CD4-positive, alpha-beta T cell treated with Interleukin-4 for 1 hour (primary cell): ENCODE measurements at places on chromosomes 1 and 21.
A peak's percentile ranks its signal among the peaks of the same experiment; 100 is the strongest.

GRCh38 chr1:207276465-207276864 lies 45.0 kb upstream of the CD55 start:
- no peak for DNase-seq

DNA sequence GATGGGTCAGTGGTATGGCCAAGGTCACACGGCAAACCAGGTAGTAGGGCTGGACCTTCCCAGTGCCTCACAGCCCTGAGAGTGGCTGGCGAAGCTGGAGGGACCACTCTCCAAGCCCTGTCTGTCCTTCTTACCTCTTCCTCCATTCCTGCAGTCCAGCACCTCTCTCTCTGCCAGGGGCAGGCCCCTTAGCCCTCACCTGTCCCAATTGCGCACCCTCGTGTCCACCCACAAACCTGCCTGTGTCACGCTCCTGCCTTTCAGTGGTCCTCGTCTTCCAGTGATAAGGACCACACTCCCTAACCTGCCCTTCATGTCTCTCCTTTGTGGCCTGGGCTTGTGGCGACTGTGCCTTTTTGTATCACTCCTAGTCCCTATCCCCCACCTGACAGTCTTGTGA lies 3.4 kb downstream of the PODN start:
- no peak for DNase-seq

DNA sequence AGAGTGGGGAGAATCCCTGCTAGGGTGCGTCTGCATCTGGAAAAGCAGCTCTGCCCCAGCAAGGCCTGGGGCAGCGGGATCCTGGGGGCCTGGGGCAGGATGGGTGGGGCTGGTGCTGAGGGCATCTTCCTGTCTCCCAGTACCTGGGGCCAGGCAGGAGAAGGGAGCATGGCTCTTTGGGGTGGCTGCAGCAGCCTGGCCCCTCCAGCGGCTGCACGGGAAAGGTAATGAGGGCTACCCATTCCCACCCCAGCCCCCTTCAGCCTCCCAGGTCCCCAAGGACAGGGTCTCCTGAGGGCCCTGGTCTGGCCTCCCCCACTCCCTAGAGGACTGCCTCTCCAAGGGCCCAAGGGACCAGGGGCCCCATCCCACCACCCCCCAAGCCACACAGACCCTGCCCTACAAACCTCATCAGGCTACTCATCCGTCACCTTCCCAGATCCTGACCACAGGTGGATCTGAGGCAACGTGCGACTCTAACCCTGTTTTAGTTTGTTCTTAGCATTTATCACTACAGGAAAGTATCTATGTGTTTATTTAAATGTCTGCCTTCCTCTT lies 910 bp upstream of the ANKRD65 start:
- no peak for DNase-seq

- no peak for DNase-seq
Measured at GRCh38 chr1:24640288-24640687, 2.8 kb upstream of the SRRM1 start.

DNA sequence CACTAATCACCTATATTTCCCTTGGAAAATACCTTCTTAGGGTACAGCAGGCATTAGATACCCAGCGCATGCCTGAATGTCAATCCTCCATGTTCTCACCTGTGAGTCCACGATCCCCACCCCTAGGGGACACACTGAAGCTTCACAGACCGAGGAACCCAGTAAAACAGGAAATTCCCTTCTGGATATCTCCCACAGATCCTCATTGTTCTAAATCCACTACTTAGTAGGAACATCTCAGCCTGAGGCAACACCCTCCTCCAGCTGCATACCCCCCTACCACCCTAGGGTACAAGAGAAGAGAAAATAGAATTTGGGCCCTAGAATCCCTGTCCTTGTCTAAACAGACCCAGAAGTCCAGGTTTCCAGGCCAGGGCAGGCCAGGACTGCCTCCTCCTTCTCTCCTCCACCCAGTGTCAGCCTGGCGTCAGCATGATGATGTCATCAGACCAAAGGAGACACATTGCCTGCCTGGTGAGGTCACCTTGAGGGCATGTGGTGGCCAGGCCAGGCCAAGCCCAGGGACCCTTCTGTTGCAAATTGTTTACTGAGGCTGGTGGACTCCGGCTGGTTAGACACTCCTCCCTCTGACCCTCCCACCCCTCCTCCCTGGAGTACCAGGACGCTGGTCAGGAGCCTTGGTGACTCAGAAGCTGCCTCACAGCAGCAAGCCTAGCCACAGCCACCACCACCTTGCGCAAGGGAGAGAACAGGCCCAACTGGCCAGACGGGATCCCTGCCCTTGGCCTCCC lies 6.2 kb downstream of the NECTIN4 start:
- DNase-seq = peak; percentile 83

DNA sequence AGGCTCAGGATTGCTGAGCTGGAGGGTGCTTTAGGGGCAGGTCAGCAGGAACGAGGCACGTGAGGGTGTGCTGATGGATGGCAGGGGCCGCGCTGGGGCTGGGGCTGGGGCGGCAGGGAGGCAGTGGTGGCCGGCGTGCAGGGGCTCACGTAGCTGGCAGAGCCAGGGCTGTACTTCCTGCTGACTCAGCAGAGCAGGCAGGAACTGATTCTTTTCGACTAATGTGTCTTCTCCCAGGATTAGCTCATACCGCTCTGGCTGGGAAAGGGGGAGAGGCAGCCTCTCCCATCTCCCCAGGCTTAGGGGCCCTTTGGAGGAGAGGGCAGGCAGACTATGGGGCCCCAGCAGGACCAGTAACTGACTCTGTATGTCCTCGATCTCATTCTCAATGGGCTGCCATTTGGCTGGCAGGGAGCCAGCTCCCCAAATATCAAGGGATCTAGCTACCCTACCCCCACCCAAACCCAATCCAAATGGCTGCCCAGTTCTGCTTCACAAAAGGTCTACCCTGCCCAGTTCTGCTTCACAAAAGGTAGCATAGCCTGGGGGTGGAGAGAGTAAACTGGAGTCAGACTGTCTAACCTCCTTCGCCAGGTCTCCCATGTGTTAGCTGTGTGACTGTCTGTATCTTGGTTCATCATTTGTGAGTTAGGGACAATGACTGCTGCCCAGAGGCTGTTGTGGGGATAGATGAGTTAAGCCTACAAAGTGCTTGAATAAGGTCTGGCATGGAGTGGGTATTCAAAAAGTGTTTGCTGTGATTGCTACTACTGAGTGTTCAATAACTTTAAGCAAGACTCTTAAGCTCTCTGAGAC lies 100.1 kb upstream of the SLC2A1 start:
- no peak for DNase-seq

GRCh38 chr1:77557053-77557452 lies 125.4 kb downstream of the ZZZ3 start:
- DNase-seq = no peak

GRCh38 chr21:38958940-38959691 lies 153.4 kb downstream of the ETS2 start:
- DNase-seq = no peak

- DNase-seq = peak; percentile 46
Measured at GRCh38 chr21:15731243-15731613, 1.4 kb downstream of the USP25 start.

DNA sequence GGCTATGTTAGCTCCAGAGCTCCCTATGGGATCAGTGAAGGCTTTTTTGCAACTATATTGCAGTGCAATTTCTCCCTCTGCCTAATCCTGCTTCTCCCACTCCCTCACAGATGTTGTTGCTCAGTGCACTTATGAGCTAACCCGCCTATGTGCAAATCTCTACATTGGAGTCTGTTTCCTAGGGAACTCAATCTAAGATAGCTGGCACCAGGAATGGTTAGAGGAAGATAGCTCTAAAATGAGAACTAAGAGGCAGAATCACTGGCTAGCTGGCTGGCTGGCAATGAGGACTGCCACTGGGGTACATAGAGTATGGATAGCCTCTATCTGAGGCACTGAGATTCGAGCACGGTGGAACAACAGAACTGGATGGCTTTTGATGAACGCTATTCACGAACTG lies 39.5 kb downstream of the ADSS2 start:
- no peak for DNase-seq

GRCh38 chr1:55474168-55474786 lies 259.1 kb upstream of the USP24 start:
- no peak for DNase-seq

GRCh38 chr1:174114788-174115448 lies 44.4 kb upstream of the RABGAP1L start:
- no peak for DNase-seq

- peak; percentile 89 for DNase-seq
Measured at GRCh38 chr1:15836772-15837669, 10.5 kb upstream of the SPEN start.
